ENCODE measurements at places on chromosomes 16 and 17.

DNA sequence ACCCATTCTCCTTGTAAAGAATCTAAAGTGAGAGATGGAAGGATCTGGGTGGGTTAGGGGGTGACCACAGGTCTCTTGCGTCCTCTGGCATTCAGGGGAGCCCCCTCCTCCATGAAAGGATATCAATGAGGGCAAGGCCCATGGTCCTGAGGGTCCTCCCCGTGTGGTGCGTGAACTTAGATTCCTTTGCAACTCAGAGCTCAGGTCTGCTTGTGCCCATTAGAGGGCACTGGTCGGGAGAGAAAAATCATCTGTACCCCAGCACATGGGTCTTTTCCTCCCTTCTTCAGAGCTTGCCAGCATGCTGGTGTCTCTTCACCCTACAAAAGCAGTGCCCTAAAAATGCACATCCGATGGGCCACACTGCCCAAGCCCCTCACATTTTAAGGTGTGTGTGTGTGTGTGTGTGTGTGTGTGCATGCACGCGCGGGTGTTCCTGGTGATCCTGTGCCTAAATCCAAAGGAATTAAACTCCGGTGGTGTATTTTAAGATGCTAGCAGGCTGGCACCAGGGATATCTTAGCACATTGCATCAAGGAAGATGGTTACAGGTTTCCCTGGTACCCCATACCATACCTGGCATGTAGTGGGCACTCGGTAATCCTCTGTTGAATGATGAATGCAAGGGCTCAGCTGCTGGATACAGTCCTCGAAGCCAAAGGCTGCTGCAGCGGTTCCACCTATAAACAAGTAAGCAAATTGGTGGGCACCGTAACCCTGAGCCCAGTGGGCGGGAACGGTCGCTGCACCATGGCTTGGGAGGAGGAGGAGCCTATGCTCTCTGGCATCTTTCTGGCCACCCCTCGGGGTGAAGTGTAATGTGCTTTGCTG lies 4.7 kb downstream of the C1QTNF1 start:
- DNase-seq = no peak

- no peak for DNase-seq
Measured at GRCh38 chr16:11602321-11602720, 15.6 kb upstream of the LITAF start.

GRCh38 chr16:63497408-63497807 lies 1461.2 kb upstream of the CDH8 start:
- DNase-seq = no peak

GRCh38 chr16:5027086-5027485 lies 6.6 kb downstream of the NAGPA start:
- DNase-seq = no peak

- DNase-seq = no peak
Measured at GRCh38 chr17:54096216-54096615, 273.5 kb downstream of the KIF2B start.

GRCh38 chr16:71727551-71728324 lies 3.2 kb upstream of the PHLPP2 start:
- no peak for DNase-seq

DNA sequence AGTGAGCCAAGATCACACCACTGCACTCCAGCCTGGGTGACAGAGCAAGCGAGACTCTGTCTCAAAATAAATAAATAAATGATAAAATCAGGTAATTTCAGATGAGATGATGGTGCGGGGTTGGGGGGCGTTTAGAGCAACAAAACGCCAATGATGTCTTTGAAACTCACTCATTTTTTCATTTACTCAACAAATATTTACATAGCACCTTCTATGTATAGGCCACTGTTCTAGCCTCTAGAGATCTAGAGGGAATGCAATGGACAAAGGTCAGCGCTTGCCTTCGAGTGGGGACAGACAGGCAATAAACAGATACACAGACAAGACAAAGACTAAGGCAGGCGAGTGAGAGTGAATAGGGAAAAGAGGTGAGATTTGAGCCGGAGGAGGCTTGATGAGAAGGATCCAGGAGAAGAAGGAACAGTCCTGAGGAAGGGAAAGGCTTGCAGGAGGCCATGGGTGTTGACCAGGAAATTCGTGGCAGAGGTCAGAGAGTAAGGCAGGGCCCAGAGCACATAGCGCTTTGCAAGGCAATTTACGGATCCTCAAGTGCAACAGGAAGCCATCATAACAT lies 14.1 kb downstream of the ALDH3A1 start:
- DNase-seq = no peak

- DNase-seq = no peak
Measured at GRCh38 chr16:83737729-83738354, 69.9 kb upstream of the HSBP1 start.

DNA sequence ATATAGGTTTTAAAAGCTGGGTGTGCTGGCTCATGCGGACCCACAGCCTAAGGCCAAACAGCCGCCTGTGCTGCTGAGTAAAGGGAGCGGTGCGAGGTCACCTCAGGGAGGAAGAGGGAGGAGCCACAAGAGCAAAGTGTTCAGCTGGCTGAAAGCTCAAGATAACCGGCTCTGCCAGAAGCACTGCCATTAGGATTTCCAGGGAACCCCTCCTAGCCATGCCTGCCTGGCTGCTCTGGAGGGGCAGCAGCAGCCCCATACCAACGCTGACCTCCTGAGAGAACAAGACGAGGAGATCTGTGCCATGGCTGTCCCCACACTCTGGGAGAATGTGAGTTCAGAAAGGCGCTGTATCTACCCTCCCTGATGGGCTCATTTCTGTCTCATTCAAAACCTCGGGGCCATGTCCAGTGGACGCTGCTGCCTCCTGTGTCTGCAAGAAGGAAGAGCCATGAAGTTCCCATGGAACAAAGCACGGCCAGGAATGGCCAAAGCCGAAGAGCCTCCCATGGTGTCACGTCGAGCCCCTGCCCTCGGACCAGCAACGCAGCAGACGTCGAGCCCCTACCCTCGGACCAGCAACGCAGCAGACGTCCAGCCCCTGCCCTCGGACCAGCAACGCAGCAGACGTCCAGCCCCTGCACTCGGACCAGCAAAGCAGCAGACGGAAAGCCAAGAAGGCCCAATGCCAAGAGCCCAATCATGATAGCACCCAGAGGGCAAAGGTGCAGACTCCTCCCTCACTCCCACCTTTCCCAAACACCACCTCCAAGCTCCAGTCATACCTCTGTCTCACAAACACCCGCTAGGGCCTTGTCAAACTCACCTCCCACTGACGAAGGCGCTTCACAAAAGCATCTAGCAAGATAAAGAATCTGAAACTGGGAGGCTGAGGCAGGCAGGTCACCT lies 107.0 kb downstream of the ANKRD11 start:
- DNase-seq = peak; percentile 49

GRCh38 chr16:496097-496886 lies 31.2 kb upstream of the CAPN15 start:
- no peak for DNase-seq

GRCh38 chr16:5769513-5769912 lies 671.9 kb upstream of the EEF2KMT start:
- DNase-seq = no peak

- DNase-seq = no peak
Measured at GRCh38 chr17:61478790-61479492, 26.7 kb downstream of the TBX4 start.

- DNase-seq = no peak
Measured at GRCh38 chr17:62566996-62567578, 60.4 kb upstream of the MRC2 start.

DNA sequence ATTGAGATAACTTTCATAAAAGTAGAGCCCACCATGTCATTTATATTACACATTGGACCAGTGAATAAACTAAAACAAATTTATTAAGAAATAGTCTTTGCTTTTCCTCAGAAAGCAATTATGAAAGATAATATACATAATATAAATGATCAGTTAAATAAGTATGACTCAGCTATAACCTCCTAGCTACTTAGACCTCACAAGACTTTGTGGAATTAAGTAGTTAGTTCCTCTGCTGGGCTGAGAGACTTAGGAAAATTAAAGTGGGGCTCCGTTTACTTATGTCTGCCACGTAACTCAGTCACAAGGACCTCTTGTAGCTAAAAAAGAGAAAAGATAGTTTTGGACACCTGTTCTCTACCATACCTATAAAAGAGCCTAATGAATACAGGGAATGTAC lies 76.9 kb downstream of the MRTFB start:
- DNase-seq = no peak

DNA sequence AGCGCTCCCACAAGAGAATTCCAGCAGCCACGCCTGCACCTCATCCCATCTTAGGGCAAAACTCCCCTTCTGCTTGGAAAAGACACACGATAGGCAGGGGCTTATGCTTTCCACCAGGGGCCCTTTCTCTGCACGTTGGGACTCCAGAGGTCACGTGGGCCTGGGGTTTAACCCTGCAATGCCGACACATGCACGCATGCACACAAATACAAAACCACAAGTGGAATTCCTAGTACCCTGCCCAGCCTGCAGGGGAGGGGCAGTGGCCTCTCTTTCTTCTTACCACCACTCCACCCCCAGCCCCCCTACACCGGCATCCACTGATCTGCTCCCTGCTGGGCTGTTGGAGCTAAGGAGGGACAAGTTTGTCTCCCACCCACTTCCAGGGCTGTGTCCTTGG lies 16.8 kb upstream of the CCDC182 start:
- no peak for DNase-seq

DNA sequence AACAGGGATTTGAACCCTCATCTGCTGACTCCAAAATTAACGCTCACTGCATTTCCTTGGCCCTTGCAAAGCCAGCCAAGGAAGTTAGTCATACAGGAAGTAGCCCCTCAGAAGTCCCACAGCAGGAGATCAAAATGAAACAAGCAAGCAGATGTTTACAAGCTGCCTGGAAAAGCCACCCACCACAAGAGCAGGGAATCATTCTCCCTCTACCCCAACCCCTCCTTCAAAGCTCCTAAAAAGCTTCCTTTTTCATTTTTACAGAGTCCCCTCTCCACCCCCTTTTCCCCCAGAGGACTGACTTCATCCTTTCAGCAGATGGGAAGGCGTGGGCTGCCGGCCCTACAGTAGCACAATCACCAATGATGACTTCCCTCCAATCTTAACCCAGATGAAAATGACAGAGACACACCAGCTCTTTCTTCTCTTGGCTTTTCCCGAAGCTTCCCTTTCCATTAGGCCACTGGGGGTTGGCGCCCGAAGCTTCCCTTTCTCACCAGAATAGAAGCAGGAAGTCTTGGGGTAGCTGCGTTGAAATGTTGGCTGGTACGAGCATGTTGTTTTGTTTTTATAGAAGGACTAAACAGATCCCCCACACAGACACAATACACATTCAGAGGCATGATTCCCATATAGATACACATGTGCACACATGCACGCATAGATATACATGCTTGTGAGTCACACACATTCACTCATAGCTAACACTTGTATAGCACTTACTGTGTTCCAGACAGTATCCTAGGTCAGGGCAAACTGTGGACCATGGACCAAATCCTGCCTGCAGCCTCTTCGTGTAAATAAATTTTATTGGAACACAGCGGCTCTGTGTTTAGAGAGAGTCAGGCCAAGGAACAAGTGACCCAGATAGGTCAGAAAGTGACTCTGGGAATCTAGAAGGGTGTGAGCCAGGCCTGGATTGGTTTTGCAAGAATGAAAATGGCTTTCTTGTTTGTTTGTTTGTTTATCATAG lies 17.4 kb downstream of the ITPRIPL2 start:
- DNase-seq = peak; percentile 87

- DNase-seq = peak; percentile 88
Measured at GRCh38 chr16:4328046-4328781, 12.3 kb downstream of the GLIS2 start.

- DNase-seq = no peak
Measured at GRCh38 chr17:83065660-83066542, 13.5 kb upstream of the METRNL start.

GRCh38 chr17:57819285-57819684 lies 30.6 kb downstream of the MRPS23 start:
- no peak for DNase-seq

GRCh38 chr17:60091109-60091508 lies 12.4 kb upstream of the HEATR6 start:
- no peak for DNase-seq

- DNase-seq = no peak
Measured at GRCh38 chr17:27840688-27841087, 40.4 kb upstream of the NOS2 start.

- peak; percentile 22 for DNase-seq
Measured at GRCh38 chr16:19883296-19883965, 1.2 kb downstream of the GPRC5B start.

GRCh38 chr16:8241408-8241807 lies 348.9 kb downstream of the TMEM114 start:
- no peak for DNase-seq

DNA sequence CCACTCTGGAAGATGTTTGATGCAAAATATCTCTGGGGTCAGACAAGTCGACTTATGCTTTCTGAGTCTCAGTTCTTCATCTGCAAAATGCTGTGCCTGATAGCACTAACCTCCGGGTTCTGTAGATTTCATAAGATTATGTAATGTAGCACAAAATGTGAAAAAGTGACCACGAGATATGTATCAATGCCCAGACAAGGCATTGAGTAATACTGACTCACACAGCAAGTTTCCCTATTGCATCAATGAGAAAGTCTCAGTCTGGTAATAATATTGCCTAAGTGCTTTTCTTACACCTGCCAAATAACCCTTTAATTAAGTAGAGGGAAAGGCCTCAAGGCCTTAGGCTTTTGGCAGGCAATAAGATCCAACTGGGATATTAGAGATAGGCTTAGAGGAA lies 41.4 kb upstream of the MMP2 start:
- DNase-seq = peak; percentile 96

- no peak for DNase-seq
Measured at GRCh38 chr16:29743827-29744531, 1.8 kb downstream of the C16orf54 start.

DNA sequence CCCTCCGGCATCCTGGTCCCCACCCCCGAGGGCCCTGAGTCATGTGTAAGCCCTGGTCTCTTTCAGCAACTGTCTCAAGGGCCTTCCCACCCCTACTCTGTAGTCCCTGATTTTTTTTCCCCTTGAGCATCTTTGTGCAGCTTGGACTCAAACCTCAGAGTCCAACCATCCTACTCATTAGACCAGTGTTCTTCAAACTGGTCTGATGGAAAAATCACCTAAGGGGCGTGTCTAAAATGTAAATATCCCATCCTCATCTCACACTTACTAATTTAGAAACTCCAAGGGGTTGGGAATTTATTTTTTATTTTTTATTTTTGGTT lies 624 bp downstream of the G6PC3 start:
- DNase-seq = no peak

DNA sequence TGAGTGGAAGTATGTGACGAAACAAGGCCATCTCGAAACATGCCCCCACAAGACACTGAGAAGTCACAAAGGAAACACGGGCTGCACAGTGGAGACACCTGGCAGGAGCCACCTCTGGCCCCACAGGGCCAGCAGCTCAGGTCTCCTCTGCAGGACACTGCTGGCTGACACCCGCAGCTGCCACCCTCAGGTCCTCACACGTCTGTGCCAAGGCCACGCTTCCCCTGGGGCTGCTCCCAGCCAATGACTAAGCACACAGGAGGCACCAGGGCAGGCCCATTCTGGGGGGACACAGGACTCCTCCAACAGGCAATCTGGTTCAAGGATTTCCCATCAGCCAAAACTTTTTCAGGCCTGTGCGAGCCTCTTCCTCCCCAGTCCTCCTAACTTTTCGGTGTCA lies 36.4 kb downstream of the MBTPS1 start:
- DNase-seq = no peak

GRCh38 chr16:83771306-83771942 lies 36.4 kb upstream of the HSBP1 start:
- DNase-seq = no peak

GRCh38 chr16:67163999-67164558 lies 466 bp upstream of the HSF4 start:
- no peak for DNase-seq

GRCh38 chr17:74742153-74742515 lies 5.1 kb downstream of the RAB37 start:
- peak; percentile 92 for DNase-seq

- no peak for DNase-seq
Measured at GRCh38 chr17:4953451-4953961, 2.6 kb downstream of the ENO3 start.

Measured in NB4 (cell line).